ENCODE measurements at places on chromosomes 16 and 17.
A peak's percentile ranks its signal among the peaks of the same experiment; 100 is the strongest.

- DNase-seq = no peak
These were observed 103.9 kb downstream of the OR1D5 start for GRCh38 chr17:2959371-2960130.

GRCh38 chr17:21095735-21096134 is 31.0 kb upstream of the DHRS7B start:
- DNase-seq = no peak

GRCh38 chr17:82100502-82101298 is 2.7 kb upstream of the FASN start:
- DNase-seq = no peak

DNA sequence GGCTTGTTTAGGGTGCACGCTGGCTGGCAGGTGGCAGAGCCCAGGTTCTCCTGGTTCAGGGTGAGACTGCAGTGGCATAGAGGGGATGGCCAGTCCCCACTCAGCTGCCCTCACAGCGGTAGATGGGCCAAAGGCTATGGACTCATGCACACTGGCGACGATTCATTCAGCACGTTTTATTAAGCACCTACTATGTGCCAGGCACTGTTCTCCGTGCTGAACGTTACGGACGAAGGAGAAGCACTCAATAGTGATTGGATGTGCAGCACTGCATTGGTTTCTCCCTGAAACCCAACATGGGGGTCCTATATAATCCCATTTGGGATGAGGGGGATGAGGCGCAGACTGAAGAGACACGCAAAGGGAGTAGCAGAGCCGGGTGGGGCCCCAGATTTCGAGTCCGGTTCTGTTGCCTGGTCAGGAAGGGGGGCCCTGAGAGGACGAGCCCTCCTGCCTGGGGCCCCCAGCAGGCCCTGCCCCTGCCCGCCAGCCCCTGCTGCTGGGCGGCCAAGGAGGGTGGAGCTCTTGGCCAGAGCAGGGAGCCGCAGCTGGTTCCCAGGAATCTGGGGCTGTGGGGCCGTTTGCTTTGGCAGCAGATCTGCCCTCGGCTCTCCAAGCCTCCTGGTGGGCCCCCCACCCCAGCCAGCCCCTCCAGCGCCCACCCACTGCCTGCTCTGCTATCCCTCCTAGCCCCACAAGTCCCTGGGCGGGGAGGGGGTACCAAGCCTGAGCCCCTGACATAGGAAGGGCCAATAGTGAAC is 8.8 kb downstream of the GLIS2 start:
- no peak for DNase-seq

- peak; percentile 30 for DNase-seq
These were observed 1.2 kb upstream of the TMEM88 start for GRCh38 chr17:7853691-7854038.

- DNase-seq = peak; percentile 13
These were observed 37.6 kb downstream of the ZNF750 start for GRCh38 chr17:82802075-82802780.

DNA sequence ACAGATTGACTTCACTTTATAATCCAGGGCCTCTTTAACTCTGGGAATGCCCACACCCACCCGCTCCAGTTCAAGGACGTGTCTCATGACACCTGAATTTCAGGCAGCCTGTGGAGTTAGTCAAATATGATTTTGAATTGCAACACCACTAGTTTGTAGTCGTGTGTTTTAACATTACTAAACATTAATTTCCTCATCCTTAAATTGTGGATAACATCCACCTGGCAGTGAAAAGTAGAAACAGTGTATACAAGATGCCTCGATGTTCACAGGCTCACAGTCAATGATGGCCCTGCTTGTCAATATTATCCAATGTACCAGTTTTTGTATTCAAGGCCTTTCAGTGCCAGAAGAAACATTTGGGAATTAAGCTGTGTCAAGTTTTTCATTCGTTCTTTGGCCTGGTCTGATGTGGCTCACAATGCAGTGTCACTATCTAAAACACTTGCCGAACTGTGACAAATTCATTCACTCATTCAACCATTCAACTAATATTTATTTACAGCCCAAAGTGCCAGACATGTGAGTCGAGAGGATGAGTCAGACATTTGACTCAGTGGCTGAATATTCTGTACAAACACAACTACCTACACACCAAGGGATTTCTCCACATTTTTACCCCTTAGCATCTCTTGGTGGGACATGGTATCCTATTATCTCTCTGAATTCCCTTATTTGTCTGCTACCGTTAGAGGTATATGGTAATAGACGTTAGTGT is 1.4 kb downstream of the MEIOB start:
- peak; percentile 77 for DNase-seq

DNA sequence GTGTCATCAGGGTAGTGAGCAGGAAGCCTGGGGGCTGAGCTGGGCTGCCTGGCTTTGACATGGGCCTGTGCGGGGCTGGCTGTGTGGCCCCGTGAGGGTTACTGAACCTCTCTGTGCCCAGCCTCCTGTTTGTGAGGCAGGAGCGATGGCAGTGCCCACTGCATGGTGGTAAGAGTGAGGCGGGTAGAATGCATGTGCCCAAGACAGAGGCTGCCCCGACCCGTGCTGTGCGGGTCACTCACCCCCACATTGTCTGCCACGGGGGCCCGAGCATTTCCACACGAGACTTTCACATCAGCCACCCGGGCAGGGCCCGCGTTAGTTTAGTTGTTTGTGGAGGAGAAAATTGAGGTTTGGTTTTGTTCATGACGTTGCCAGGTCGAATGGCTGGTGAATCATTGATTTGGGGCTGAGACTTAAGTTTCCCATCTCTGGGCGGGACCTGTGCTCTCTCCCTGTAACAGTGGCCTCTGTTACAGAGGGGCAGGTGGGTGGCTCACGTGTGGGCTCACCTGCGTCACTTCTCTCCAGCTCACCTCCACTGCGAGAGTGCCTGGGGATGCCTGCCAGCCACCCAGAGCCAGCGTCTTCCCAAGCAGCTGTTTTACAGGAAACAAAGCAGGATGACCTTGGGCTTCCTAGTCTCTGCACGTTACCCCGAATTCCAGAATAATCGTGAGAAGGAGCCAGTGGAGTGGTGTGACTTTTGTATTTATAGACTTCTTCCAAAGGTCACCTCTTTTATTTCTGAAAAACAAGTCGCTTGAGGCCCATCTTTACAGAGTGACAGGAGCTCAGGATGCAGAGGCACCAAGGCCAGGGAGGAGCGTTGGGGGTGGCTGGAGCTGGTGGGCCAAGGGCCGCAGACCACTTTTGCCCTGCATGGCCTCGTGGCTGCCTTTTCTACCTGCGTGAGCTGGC is 150.6 kb downstream of the RPTOR start:
- no peak for DNase-seq

GRCh38 chr17:1787301-1787902 is 25.5 kb downstream of the SERPINF1 start:
- DNase-seq = peak; percentile 94

GRCh38 chr16:78098087-78098486 is 1.4 kb upstream of the WWOX start:
- DNase-seq = no peak

- DNase-seq = no peak
These were observed at the start of gene CHST6 for GRCh38 chr16:75495076-75495674. TSS of gene CHST6 (minus strand) at chr16:75495441. CDS start at chr16:75479828, 15,613 bp downstream.

DNA sequence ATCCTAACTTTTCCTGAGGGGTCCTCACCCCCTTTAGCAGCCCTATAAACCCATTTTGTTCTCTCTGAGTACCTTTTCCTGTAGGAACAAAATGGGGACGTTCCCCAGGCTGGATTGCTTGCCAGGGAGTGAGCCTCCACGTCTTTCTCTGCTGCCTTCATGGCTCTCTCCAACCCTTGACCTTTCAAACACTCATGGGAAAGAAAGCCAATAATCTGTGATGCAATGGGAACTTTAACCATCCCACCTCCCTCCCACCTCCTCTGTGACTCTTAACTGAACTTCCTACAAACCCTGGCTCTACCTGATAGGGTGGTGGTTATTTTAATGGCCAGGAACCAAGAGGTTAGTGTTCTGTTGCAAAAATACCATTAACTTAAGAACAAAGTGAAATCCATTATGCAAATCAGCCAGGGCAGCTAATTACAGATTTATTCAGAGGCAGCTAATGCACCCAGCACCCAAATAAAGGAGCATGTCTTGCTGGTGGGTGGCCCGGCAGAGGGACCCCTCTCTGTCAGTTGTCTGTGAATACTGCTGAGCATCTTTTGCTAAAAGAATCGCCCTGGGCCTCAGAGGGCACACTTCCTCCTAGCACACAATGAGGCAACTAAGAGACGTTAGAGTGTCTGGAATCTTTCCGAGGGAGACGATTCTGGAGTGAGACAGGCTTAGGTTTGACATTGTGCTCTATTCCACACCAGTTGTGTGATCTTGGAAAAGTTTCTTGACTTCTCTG is 3.0 kb downstream of the PIPOX start:
- DNase-seq = peak; percentile 42

GRCh38 chr17:38658741-38659345 is 15.9 kb downstream of the EPOP start:
- no peak for DNase-seq

DNA sequence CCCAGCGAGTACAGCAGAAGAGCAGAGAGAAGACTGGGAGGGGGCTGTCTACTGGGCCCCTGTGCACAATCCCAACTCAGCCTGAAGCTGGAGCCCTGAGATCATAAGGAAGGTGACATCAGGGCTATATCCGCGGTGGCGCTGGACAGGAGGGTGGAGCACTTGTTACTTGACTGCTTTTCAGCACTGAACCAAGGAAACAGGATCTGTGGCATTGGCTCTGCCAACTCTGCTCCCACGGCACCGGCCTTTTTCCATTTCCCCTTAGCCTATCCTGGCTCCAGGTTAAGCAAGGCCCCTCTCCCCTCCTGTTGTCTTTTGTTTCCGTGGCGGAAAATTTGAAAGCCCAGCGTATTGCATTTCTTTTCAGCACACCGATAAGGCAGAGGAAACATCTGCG is 125.0 kb upstream of the IRX3 start:
- no peak for DNase-seq

- DNase-seq = no peak
These were observed 57.9 kb upstream of the CCL1 start for GRCh38 chr17:34420900-34421299.

GRCh38 chr17:17315142-17315821 is 12.1 kb downstream of the NT5M start:
- DNase-seq = no peak

DNA sequence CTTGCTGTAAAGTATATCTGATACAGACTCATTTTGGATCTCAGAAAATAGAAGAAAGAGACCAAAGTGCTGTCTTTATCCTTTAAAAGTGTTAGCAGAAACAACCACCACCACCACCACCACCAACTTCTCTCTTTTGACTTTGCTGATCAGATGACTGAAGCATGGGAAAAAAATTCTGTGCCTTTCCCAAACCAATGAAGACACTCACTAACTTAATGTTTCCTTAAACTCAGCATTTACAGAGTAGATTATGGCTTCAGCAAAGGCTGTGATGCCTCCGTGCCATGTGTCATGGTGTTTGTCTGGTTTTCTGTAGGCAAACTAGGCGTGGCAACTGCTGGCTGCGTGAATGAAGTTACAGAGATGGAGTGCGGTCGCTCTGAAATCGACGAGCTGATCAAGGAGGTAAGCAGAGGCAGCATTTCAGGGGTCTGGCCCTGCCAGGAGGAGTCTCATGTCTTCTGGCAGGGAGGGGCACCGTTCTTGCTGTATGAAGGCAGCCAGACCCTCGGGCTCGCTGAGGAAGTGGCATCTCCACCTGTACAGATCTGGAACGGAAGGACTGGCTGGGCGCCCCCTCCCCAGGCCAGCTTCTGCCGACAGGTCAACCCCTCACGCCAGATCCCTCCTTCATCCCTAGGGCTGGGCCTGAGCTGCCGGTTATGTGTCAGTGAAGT is 12.4 kb downstream of the IRF8 start:
- DNase-seq = no peak

GRCh38 chr17:34235389-34236028 is 19.6 kb upstream of the CCL2 start:
- DNase-seq = no peak

- DNase-seq = peak; percentile 45
These were observed at the start of gene TRIM47 for GRCh38 chr17:75878174-75878998. TSS of gene TRIM47 (minus strand) at chr17:75878581. CDS start at chr17:75878548, 33 bp downstream.

- DNase-seq = peak; percentile 6
These were observed 65.9 kb downstream of the CEP95 start for GRCh38 chr17:64572682-64573154.

- DNase-seq = no peak
These were observed 240.1 kb downstream of the UTP18 start for GRCh38 chr17:51500454-51500853.

DNA sequence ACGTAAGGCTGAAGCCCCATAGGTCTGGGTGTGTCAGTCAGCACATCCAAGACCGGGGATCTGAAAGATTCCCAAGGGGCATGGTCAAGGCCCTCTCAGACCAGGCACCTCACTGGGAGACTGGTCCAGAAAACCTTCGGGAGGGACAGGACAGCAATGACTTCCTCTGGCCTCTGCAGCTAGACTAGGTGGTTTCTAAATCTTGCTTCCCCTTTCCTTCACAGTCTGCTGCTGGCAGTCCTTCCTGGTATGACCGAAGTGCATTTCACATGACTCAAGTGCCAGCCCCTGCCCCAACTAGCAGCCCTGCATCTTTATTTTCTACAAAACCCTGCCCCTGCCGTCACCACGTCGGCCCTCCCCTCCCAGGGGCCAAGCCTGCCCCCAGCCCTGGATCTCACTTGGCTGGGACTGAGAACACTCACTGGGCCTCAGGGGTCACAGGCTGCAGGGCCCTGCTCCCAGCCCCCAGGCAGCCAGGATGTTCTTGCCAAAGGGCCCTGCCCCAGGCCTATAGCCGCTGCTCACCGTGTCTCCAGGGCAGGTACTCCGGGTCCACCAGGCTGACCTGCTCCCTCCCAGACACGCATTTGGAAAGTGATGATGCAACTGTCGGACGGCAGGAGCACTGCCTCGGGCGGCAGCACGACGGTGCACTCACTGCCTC is 18.3 kb downstream of the POLR3K start:
- DNase-seq = no peak

Measured in amniotic epithelial cell (primary cell).